Stimulated activated CD8-positive, alpha-beta memory T cell treated with anti-CD3 and anti-CD28 coated beads, Interleukin-2, amount 100 ng/mL, for 1 hour (primary cell): ENCODE measurements at places on chromosomes 5 and 9.
A peak's percentile ranks its signal among the peaks of the same experiment; 100 is the strongest.

DNA sequence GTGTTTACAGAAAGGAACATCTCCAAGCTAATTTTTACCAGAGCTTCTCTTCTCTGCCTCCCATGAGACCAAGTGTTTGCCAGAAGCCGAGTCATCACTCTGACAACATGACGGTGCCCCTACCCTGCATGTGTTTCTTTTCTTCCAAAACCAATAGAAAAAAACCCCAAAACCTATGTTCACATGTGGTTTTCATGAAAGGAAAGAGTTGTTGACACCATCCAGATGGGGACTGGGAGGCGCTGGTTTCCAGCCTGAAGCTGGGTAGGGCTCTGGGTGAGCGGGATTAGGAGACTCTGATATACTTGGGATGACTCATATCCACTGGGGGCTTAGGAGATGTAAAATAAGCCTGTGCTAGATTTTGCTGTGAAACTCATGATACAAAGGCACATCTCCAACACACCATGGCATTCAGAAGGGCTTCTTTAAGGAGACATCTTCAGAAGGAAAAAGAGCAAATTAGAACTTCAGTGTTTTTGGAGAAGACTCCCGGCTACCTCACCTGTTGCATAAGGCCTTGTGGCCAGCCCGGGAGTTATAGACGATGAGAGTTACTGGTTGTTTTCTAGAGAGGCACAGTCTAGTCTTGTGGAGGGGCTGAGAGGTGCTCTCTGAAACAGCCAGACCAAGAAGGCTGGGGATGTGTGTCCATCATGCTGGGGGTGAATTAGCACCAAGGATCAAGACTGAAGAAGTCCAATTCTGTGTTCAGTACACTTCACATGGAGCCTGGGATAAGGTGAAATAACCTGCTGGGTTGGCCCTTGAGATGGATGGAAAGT is 108.9 kb upstream of the LHFPL2 start:
- no peak for DNase-seq

DNA sequence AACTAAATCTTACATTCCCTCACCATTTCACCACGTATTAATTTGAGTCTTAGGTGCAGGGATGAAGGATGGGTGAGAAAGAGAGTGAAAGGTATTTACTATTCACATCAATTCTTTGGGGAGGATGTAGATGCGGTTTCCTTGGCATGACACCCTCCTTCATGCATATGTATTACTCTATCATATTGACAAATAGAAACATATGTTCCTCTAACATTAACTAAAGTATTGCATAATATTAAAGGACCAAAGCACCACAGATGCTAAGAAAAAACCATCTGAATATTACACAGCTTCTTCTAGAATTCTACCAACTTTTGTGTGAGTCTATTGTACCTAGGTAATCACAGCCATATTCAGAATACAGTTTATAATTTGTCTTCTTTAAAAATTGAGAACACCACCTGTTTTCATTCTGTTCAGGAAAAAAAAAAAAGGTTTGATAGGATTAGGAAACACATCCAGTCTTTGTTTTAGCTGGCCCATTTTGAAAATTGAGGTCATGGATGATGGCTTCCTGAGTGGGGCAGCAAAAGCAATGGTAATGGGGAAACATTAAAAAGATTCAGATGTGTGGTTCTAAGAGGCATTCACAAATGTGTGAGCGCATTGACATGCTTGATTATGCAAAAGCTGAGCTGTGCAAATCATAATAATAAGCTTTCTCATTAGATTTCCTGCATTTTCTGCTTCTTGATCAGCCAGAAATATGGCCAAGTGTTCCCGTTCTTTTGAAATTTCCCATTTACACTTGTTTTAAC is 1011.5 kb upstream of the NUDT12 start:
- no peak for DNase-seq

DNA sequence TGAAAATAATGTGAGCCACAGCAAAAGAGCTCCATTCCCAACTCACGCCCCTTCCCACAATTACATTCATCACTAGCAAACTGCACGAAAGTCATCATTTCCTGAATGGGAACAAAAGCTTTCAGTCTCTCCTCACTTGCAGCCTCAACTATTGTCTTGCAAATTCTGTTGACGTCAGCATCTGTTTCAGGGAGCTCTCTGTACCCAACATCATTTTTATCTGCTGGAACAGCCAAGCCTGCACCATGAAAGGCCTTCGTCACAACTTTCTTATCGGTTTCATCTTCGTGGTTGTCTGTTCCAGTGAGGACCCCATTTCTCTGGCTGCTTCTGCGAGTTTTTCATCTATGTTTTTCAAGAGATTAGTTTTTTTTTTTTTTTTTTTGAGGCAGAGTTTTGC is 14.3 kb upstream of the RNF130 start:
- no peak for DNase-seq

- DNase-seq, result no peak
These were observed 67.3 kb upstream of the CDH18 start for GRCh38 chr5:20055301-20055700.

GRCh38 chr9:134597957-134598883 is 43.4 kb upstream of the COL5A1 start:
- DNase-seq, result no peak

DNA sequence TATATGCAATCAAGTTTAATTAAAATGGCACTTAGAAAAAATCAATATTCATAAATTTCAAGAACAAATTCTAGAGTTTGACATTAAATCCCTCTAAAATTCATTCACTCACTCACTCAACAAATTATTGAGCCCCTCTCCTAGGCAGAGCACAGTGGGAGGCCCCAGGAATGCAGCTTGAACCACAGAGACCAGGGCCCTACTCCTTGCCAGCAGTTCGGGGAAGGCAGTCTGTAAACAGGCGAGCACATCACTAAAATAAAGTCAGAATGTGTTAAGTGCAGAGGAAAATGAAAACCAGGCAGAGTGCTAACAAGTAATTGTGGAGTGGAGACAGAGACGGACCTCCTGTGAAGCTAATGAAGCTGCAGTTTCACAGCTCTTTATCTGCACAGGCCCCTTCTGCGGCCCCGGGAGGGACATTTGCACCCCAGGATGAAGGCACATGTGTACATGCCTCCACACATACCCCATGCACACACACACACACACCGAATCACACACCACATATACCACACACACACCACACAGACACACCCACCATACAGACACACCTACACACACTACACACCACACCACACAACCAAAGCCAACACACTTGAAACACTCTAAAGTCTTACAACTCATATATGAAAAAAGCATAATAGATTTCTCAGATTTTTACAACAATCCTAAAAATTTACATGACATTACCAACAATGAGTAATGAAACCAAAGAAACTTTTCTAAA is 40.5 kb downstream of the BHMT start:
- no peak for DNase-seq

GRCh38 chr9:78127279-78128225 is 95.9 kb upstream of the GNAQ start:
- no peak for DNase-seq

GRCh38 chr5:111116550-111116949 is 24.4 kb downstream of the WDR36 start:
- no peak for DNase-seq

GRCh38 chr5:14175381-14175780 is 32.2 kb downstream of the TRIO start:
- DNase-seq, result no peak

DNA sequence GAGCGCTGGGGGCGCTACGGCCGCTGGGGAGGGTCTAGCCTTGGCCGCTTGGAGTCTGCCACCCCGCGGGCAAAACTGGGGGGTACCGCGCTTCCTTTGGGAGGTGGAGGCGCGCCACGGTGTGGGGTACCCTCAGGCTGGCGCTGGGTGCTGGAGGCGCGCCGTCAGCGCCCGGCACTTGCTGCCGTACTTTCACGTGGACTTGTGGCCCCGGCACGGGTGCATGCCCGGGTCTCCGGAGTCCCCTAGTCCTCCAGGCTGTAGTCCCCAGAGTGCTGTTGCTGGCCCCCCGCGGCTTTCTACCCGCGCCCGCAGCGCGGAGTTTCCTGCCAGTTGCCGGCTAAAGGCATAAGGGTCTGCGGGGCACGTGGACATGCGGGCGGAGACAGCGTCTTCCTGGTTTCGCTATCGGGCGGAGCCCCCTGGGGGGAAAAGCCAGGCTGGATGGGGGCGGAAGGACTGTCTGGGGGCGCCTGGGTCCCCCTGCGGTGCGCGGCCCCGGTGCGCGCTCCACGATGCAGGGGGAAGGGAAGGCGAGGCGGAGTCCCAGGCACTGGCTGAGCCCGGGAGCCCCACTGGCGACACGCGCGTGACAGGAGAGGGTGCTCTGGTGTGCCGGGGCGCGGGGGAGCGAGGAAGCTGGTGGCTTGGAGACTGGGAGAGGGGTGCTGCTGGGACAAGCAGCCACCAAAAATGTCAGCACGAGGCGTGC is 666 bp downstream of the PPARGC1B start:
- DNase-seq, result no peak

GRCh38 chr5:25439025-25439424 is 794.2 kb upstream of the CDH10 start:
- no peak for DNase-seq

DNA sequence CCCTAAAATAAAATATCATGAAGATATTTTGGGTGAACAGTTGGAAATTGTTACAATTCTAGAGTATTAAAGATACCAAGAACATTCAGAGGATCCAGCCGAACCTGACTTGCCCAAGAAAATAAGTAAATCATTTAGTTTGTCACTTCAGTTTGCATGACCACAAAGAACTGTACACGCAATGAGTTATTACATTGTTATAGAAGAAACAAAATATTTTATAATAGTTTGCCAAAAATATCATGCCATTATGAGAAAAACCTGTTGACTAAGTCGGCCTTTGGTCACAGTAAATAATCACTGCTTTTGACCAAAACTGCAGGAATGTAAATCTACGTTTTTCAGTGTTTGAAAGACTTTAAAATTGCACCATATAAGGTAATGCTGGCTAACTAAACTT is 27.9 kb downstream of the TRIO start:
- DNase-seq, result no peak

DNA sequence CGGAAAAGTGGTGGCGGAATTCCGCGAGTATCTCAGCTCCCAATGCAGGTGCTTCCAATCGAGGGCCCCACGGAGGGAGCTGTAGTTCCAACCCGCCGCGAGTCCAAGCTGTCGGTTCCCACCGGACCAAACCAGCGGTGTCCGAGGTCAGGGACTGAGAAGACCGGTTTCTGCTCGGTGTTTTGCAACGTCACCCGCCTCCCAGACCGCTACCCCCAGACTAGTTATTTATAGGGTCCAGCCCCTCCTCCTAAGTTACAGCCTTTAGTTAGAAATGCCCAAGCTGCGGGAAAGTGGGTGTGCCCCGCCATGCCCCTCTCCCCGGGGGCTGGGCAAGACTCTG is 677 bp upstream of the MYORG start:
- DNase-seq, result no peak

DNA sequence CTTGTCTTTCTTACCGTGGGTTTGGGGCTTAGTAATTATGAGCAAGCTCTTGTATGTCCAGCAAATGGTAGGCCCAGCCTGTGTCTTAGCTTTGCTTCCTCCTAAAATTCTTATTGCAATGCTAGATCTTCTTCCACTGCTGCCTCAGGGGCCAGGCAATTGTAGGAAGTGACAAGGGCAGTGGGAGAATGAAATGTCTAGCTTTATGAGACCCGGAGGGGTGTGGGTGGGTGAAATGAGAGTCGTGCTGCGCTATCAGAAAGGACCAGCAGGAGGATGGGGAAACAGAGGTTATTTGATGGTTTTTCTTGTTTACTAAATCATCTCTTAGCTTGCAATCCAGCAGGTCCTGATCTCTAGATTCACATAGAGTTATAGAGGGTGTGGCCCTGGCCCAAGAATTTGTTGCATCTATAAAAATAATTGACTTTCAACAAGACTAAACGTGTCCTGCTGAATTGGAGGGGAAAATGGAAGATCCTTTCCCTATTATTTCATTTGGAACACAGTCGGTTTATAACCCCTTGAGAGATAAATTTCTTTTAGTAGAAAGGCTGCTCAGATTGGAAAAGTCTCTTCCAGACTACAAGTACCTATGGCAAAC is 43.7 kb downstream of the ZNF366 start:
- no peak for DNase-seq

GRCh38 chr5:151118913-151119575 is 38.2 kb upstream of the TNIP1 start:
- no peak for DNase-seq

GRCh38 chr9:127980706-127981558 is at the start of gene EEIG1:
Gene EEIG1 (minus strand): TSS chr9:127980989. CDS start chr9:127980137, 852 bp downstream.
- peak; percentile 96 for DNase-seq

GRCh38 chr5:172077664-172078425 is 71.4 kb upstream of the FBXW11 start:
- DNase-seq, result no peak

GRCh38 chr5:176725521-176726280 is 78.4 kb downstream of the TSPAN17 start:
- DNase-seq, result no peak

DNA sequence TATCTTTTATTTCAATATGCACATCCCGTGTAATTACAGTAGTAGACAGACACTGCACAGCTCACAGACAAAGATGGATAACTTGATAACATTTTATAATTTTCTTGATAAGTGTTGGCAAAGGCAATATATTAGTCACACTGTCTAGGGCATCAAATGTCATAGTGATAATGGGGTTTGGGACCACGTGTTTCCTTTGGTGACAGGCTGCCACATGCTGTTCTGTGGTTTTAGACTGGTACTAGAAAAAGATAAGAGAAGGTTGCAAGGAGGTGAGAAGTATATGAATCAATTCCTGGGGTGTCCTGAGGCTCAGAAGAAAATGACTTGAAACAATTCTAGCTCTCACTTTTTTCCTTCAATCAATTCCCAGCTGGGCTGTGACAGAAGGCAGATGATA is 258.8 kb upstream of the CHD1 start:
- DNase-seq, result no peak
